ENCODE measurements at places on chromosomes 7 and 10.

DNA sequence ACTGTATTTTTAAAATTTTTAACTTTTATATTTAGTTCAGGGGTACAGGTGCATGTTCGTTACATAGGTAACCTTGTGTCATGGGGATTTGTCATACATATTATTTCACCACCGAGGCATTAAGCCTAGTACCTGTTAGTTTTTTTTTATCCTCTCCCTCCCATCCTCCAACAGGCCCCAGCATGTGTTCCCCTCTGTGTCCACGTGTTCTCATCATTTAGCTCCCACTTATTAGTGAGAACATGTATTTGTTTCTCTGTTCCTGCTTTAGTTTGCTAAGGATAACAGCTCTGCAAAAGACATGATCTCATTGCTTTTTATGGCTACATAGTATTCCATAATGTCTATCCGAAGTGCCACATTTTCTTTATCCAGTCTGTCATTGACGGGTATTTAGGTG lies 22.4 kb upstream of the ITGA8 start:
- DNase-seq = no peak

DNA sequence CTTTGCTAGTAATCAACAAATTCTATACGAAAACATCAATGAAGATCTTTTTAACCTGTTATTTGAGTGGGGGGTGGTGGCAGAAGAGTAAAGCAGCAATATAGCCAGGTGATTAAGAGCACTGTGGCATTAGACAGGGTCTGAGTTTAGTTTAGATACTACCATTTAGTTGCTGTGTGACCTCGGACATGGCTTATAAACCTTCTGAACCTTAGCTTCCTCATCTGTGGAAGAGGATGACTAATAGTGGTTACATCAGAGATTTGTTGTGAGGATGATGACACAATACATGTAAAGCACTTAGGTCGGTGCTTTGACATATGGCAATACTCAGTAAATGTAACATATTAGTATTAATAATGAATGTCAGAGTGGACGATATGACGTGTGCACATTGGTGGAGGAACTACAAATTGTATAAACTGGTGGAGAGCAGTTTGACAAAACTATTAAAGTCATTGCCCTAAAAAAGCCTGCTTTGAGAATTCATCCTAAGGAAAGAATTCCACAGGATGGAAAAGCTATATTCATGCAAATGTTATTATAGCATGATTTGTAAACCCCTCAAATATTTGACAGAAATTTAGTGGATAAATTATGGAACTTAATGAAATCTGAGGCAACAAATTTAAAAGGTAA lies 24.3 kb downstream of the SPAG6 start:
- no peak for DNase-seq

- DNase-seq = no peak
Measured at GRCh38 chr10:571166-571565, 118.3 kb downstream of the DIP2C start.

DNA sequence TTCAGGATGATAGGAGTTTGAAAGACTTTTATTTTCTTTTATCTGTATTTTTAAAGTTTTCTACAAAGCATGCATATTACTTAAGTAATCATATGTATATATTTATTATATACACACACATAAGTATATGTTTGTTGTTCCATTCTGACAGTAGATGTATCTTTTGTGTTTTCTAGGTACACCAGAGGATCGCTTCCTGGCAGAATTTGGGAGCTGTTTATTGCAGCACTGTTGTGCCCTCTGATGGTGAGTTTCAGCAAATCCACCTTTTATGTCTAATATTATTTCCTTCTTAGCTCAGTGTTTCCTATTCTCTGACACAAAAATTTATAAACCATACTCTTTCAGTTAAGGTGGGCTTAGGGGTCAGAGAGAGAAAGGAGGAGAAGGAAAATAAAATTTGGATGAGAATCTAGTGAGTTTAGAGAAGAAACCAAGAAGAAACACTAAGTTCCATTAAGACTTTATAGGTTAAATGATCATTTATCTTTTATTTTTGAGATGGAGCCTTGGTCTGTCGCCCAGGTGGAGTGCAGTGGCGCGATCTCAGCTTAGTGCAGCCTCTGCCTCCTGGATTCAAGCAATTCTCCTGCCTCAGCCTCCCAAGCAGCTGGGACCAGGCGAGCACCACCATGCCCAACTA lies 59.2 kb upstream of the OIT3 start:
- DNase-seq = peak; percentile 59

- DNase-seq = no peak
Measured at GRCh38 chr7:155448632-155449007, 9.3 kb upstream of the EN2 start.

DNA sequence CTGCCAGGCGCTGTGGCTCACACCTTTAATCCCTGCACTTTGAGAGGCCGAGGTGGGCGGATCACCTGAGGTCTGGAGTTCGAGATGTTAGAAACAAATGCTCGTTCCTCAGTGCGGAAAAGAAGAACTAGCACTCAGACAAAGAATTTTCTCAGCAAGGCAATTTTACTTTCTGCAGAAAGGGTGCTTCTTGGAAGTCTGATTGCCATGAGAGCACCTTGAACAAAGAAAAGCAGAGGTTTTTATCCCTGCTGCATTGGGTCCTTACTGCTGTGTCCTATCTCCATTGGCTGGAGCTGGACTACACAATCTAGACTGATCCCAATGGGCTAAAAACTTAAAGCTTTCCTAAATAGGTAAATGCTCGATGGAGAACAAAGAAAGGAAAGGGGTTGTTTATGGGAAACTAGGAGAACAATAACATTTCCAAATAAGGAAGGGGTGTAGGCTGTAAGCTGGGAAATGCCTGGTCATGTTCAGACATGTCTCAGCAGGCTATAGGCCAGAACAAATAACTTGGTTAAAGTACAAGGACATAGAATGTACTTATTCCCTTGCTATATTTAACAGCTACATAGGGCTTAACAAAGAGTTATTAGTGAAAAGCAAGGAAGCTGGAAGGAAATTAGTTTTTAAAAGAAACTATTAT lies 26.1 kb upstream of the ACTR3B start:
- DNase-seq = no peak

GRCh38 chr10:30189238-30189580 lies 129.8 kb upstream of the JCAD start:
- DNase-seq = no peak

DNA sequence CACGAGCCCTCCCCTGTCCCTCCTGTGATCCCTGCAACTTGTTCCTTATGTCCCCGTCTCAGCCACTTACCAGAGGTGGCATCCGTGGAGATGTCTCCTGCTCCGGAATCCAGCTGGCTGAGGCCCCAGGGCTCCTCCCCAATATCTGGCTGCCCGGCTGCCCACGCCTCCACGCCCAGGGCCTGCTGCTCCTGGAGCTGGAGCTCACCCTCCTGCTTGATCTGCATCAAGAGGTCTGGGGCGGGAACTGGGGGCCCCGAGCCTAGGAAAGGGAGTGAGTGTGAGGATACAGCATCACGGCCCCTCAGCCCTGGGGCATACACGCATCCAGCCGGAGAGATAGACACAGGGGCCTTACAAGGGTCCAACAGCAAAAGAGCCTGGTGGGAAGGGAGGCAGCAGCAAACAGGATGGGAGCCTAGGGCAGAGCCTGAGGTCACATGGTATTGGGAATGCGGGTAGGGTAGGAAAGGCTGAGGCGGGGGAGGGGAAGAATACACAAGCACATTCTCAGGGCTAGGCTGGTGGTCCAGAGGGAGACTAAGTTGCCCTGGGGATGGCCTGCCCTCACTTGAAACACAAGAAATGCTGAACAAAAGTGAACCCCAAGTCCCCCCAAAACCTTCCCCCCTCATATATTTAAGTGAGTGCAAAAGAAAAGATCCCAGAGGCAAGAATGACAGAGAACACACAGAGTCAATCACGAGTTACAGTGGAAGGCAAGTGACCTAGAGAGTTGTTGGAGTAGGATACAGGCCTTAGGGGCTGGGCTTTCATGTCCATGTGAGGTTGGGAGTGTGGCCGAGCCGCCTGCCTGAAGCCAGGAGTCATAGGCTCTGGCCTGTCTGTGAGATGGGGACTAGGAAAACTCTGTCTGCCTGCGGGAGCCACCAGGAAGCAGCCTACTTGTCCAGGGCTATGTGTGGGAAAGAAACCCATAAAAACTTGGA lies 16.9 kb upstream of the ZNF777 start:
- DNase-seq = no peak

- no peak for DNase-seq
Measured at GRCh38 chr7:150740053-150740452, 2.8 kb downstream of the GIMAP5 start.

- DNase-seq = no peak
Measured at GRCh38 chr10:46318799-46319198, 32.0 kb downstream of the ANTXRL start.

DNA sequence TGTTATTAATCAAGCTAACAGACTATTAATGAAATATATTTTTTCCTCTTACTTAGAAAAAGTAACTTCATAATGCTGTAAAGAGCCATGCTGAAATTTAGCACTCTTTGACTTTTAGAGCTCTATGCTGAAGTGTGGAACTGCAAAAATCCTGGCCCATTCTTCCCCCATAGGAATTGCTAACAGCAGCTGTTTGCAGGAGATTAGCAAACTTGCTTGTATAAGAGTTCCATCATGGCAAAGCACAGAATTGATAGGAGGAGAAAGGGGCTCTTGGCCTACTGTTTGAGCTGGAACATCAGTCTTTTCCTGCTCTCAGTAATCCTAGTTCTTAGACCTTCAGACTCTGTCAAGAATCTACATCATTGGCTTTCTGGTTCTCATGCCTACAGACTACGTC lies 18.3 kb upstream of the GNAT3 start:
- no peak for DNase-seq
